ENCODE measurements at places on chromosomes 1 and 21. TPM values are rescaled to one million over a fixed set of nuclear protein-coding genes. Genes with fewer than 3 reads are reported as not detected.

CATSPERE gene
- 0.42 TPM for total RNA-seq

TMEM82 gene
- not detected for total RNA-seq

OLIG2 gene
- total RNA-seq = not detected

RGSL1 gene
- total RNA-seq = not detected

IFI44L gene
- total RNA-seq = 1.7 TPM

EFNA3 gene
- 2.2 TPM for total RNA-seq

ETS2 gene
- 26.2 TPM for total RNA-seq

GPR3 gene
- total RNA-seq = 0.51 TPM

SLC6A17 gene
- total RNA-seq = 0.84 TPM

ESPN gene
- 0.68 TPM for total RNA-seq

RIIAD1 gene
- total RNA-seq = not detected

RCSD1 gene
- 49.2 TPM for total RNA-seq

F11R gene
- total RNA-seq = 318 TPM

ZNHIT6 gene
- total RNA-seq = 12.3 TPM

KLHDC9 gene
- 0.93 TPM for total RNA-seq

C1orf50 gene
- 11.9 TPM for total RNA-seq

PADI2 gene
- total RNA-seq = 0.17 TPM

C8B gene
- not detected for total RNA-seq

NR1I3 gene
- not detected for total RNA-seq

PEA15 gene
- total RNA-seq = 65.2 TPM

SEMA4A gene
- total RNA-seq = 0.68 TPM

CERS2 gene
- total RNA-seq = 71.6 TPM

RSRP1 gene
- total RNA-seq = 342 TPM

KLHDC8A gene
- total RNA-seq = not detected

ZFP69B gene
- total RNA-seq = 1.2 TPM

KCNT2 gene
- total RNA-seq = 0.17 TPM

PDPN gene
- 65.0 TPM for total RNA-seq

SPATA45 gene
- not detected for total RNA-seq

PKN2 gene
- total RNA-seq = 45.5 TPM

C2CD2 gene
- 63.0 TPM for total RNA-seq

PTCH2 gene
- total RNA-seq = 0.05 TPM

SMIM11 gene
- total RNA-seq = 2.4 TPM

CBS gene
- 0.85 TPM for total RNA-seq

NBPF11 gene
- total RNA-seq = 5.1 TPM

WNT2B gene
- total RNA-seq = 1.3 TPM

RNU1-3 gene
- under 0.01 TPM for total RNA-seq

TRIM45 gene
- 0.84 TPM for total RNA-seq

ASPM gene
- 12.3 TPM for total RNA-seq

CPLANE2 gene
- 10.3 TPM for total RNA-seq

KAZN gene
- 2.3 TPM for total RNA-seq

EDN2 gene
- not detected for total RNA-seq

CC2D1B gene
- 37.3 TPM for total RNA-seq

ANKRD45 gene
- total RNA-seq = 0.17 TPM

CLCA1 gene
- total RNA-seq = not detected

ARF1 gene
- total RNA-seq = 264 TPM

CADM3 gene
- 0.09 TPM for total RNA-seq

CCDC24 gene
- total RNA-seq = 2.2 TPM

RPE65 gene
- not detected for total RNA-seq

SYT11 gene
- 41.0 TPM for total RNA-seq

PLK3 gene
- total RNA-seq = 18.8 TPM

VWA1 gene
- total RNA-seq = 12.7 TPM

RXFP4 gene
- 0.19 TPM for total RNA-seq

CRYAA gene
- total RNA-seq = not detected

FAM72D gene
- 1.3 TPM for total RNA-seq

YIPF1 gene
- 13.4 TPM for total RNA-seq

TCHH gene
- total RNA-seq = 0.17 TPM
